ENCODE measurements at places on chromosomes 1 and 21.

DNA sequence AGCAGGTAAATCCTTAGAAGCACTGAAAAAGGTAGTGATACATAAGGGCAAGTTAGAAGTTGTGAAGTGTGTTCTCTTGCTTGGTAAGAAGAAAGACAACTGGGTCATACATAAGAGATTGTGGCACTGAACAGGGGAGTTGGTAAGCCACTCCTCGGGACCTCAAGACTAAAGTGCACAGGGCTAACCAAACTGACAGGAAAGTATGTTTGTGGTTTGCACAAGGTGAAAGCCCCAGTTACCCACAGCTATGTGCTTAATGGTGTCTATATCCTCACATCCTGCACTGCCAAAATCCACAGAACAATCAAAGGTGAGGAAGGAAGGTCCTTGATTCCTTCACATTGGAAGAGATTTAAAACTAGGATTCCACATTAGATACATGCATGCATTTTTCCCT, 276.5 kb downstream of the DNM3 start:
- H3K36me3 ChIP-seq: no peaks in the 10 kb centered on the region
- DNase-seq: no peak
- no peaks in the 10 kb centered on the region for H3K27me3 ChIP-seq
- H3K4me3 ChIP-seq: no peak overlapping the region

- peaks cover 64% of the 10 kb centered on the region for H3K27me3 ChIP-seq
- H3K4me1 ChIP-seq: peaks cover 8% of the 10 kb centered on the region
- no peak for DNase-seq
- H3K4me3 ChIP-seq: no peak overlapping the region
- no peaks in the 10 kb centered on the region for H3K36me3 ChIP-seq
Measured at GRCh38 chr1:21647431-21648351, 21.5 kb downstream of the RAP1GAP start.

- H3K27me3 ChIP-seq: no peaks in the 10 kb centered on the region
- no peak for DNase-seq
- peaks cover 10% of the 10 kb centered on the region for H3K4me1 ChIP-seq
- no peaks in the 10 kb centered on the region for H3K36me3 ChIP-seq
- peak overlapping the region; percentile 53 for H3K27ac ChIP-seq
- H3K4me3 ChIP-seq: no peak overlapping the region
Measured at GRCh38 chr21:28148400-28149064, 844.1 kb downstream of the LTN1 start.

GRCh38 chr1:67729872-67730271, 44.9 kb downstream of the GADD45A start:
- H3K27ac ChIP-seq: no peak overlapping the region
- H3K36me3 ChIP-seq: no peaks in the 10 kb centered on the region
- no peaks in the 10 kb centered on the region for H3K27me3 ChIP-seq

GRCh38 chr1:162236201-162236600, 140.5 kb downstream of the SPATA46 start:
- no peaks in the 10 kb centered on the region for H3K27me3 ChIP-seq
- no peak for DNase-seq
- H3K4me1 ChIP-seq: peaks cover 11% of the 10 kb centered on the region
- H3K27ac ChIP-seq: no peak overlapping the region

DNA sequence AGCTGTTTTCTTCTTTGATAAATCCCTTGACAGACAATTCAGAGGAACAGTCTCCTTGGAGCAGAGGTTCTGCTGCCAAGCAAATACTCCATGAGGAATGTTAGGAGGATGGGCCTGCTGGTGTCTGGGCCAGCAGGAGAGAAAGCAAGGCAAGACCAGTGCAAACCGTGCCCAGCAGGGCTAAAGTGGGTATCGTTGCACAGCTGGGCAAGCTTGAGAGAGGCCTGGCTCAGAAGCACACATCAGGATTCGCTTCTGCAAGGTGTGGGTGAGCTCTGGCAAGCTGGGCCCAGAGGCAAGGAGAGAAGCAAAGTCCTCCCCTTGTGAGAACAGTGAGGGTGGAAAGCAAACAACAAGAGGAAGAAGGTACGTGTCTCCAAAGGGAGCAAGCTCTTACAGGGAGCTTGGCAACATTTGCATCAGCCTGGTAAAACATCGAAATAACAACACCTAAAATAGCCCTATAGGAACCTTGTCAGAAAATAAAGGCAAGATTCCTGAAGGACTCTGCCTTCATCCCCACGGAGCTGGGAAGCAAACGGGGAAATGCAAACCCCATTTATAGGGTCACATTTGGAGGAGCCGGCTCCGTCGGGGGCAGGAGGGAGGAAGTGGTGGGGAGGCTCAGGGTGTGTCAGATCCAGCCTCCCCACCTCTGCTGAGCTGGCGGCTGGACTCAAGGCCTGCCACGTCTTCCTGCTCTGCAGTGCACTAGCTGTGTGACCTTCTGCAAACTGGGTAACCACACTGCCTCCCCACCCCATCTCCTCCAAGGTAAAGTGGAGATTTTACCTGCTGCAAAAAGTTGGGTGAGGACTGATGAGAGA, 62.3 kb upstream of the HIVEP3 start:
- no peak overlapping the region for H3K27ac ChIP-seq
- H3K4me3 ChIP-seq: no peak overlapping the region
- H3K4me1 ChIP-seq: peaks cover 8% of the 10 kb centered on the region

DNA sequence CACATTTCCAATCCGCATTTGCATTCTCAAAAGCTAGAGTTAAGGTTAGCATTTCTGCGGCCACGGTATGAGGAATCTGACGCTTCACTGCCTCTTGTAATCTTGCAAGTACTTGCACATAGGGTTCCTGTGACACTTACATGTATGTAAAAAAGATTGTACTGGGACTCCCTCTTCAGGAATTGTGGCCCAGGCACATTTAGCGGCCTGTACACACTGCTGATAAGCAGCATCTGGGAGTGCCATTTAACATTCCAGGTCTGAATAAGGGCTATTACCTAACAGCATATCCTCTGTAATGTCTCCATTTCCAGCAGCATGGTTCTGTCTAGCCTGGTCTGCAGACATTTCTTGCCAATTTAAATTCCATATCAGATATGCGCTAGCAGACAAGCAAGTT, 75.7 kb downstream of the AXDND1 start:
- no peak overlapping the region for H3K4me3 ChIP-seq
- H3K4me1 ChIP-seq: no peaks in the 10 kb centered on the region
- H3K36me3 ChIP-seq: no peaks in the 10 kb centered on the region
- H3K27me3 ChIP-seq: peaks cover 3% of the 10 kb centered on the region
- no peak for DNase-seq

DNA sequence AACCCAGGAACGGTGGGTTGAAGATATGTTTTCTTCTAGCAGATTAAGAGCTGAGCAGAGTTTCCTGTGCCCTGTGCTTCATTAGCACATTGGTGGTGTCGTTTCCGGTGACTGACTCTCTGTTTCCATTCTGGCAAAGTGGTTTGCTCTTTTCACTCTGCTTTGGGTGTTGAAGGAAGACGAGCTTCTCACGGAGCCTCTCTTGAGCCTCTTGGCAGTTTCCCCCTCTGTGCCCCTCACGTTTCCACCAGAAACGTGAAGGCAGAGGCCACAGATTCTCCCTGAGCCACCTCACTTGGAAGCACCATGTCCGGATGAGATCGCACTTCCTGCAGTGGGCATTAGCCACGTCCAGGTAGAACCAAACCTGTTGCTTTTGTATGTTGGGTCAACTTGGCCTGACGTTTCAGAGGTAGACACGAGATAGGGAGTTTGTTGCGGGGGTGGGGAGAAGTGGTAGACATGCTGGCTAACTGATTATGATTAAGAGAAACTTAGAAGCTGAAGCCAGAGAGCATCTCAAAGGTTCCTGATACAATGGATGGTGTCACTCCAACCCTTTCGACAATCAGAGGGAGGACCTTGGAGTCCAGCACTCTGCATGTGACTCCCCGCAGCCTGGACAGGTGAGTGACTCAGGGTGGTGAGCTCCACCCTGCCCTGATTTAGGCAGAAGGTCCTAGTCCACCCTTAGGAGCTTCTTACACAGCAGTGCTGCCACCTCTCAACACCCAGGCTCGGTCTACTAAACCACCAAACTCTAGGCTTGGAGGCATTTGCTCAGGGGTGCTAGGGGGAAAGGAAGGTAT, at the start of gene LAX1:
TSS of gene LAX1 (plus strand) at position 155 of the 809 bp plus-strand sequence. CDS start at position 538, 383 bp downstream.
- no peaks in the 10 kb centered on the region for H3K27me3 ChIP-seq
- peaks cover 4% of the 10 kb centered on the region for H3K4me1 ChIP-seq
- H3K4me3 ChIP-seq: no peak within 1 kb of the TSS

- no peaks in the 10 kb centered on the region for H3K27me3 ChIP-seq
- no peak for DNase-seq
- H3K4me1 ChIP-seq: peaks cover 16% of the 10 kb centered on the region
- no peak overlapping the region for H3K4me3 ChIP-seq
- H3K36me3 ChIP-seq: no peaks in the 10 kb centered on the region
Measured at GRCh38 chr1:192787914-192788585, 20.8 kb upstream of the RGS2 start.

DNA sequence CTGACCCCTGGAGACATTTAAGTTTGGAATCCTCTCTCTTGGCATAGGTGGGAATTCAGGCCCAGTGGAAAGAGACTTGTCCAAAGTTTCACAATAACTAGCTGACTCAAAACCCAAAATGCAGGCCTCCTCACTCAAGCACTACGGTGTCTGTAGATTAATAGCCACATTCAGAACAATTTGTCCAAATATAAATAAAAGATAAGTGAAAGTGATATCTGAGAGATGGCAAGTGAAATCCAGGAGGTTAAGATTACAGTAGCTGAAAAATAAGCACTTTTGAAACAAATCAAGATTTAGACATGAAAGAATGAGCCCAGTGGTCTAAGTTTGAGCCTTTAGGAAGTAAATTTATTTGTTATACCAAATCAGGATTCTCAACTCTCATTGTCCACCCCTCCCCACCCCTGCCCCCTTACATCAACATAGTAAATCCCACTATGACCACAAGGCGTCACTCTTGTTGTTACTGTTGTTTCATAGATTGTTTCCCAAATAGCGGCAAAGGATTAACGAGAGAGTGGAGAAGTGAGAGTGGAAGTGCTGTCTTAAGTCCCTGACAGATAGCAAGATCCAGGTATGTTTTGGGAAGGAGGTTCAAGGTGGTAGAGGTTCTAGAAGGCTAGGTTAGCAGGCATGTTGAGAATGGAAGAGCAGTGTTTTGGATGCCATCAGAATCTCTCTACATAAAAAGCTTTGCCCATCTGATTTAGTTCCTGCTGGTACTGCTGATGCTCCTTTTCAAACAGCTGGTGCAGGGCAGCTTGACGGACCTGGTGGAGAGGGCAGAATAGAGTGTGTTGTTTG, 7.1 kb upstream of the TPM3 start:
- no peaks in the 10 kb centered on the region for H3K36me3 ChIP-seq
- H3K4me1 ChIP-seq: peaks cover 5% of the 10 kb centered on the region
- no peaks in the 10 kb centered on the region for H3K27me3 ChIP-seq
- H3K27ac ChIP-seq: no peak overlapping the region
- DNase-seq: no peak
- H3K4me3 ChIP-seq: no peak overlapping the region

DNA sequence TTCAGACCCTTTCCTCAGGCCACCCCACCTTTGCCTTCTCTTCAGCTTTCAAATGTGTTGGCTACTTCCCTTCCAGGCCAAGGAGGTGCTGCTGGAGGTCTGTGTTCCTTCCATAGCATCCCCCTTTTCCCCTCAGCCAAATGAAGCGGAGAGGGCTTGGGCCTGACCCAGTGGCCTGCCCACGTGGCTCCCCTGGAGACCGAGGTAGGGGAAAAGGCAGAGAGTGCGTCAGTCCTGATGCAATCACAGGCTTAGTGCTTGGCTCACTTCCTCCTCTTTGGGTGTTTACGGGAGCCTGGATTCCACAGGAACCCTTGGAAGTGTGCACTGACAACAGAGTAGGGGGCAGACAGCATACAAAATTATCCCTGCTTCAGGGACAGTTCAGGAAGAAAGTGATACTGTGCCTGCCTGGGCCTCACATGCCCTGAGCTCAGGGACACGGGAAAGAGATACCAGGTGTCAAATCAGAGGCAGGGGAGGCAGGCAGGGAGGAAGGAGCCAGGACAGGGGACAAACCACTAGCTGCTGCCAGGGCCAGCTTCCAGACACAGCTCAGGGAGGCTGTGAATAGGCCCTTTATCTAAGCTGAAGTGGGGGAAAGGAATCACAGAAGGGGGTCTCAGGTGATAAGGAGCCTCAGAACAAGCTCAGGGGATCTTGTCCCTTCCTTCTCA, 16.6 kb upstream of the PTP4A2 start:
- H3K4me3 ChIP-seq: peak overlapping the region; percentile 1
- H3K27ac ChIP-seq: peak overlapping the region; percentile 95
- H3K4me1 ChIP-seq: peaks cover 67% of the 10 kb centered on the region
- no peaks in the 10 kb centered on the region for H3K36me3 ChIP-seq

DNA sequence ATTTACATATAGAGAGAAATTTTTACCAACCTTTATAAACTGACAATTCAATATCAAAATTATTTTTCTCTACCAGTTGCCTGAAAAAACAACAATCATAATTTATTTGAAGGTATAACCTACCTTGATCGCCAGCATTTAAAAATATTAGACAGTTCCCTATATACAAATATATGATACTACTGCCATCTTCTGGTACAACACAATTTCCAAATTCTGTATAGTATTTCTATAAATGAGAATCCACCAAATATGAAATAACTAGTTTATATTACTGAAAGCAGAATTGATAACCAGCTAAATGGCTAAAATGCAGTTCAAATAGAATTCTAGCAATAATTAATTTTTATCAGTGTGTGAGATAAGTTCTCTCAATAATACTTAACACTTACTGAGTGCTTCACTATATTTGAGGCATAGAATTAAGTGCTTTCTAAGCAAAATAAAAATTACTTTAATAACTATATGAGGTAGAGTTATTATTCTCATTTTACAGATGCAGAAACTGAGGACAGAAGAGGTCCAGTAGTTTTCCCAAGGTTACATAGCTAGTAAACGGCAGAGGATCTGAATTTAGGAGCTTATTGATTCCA, 75.6 kb downstream of the PIGK start:
- H3K4me3 ChIP-seq: no peak overlapping the region
- no peaks in the 10 kb centered on the region for H3K4me1 ChIP-seq
- H3K27me3 ChIP-seq: no peaks in the 10 kb centered on the region

DNA sequence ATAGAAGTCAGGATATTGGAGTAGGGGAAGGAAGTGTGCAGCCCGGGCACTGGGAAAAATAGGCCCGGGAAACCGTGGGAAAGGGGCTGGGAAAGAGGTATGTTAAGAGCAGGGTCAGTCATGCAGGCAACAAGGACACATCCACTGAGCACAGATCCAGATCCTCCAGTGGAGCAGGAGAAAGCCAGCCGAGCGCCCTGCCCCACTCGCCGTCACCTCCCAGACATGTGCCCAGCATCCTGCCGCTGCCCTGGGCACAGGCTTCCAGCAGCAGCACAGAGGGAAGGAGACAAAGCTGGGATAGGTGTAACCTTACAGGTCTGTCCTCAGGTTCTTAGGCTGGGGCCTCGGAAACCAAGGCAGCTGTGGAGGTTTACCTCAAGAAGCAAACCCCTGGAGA, 64.2 kb downstream of the FAM163A start:
- no peaks in the 10 kb centered on the region for H3K4me1 ChIP-seq
- DNase-seq: no peak
- no peak overlapping the region for H3K4me3 ChIP-seq
- peaks cover 24% of the 10 kb centered on the region for H3K27me3 ChIP-seq
- no peak overlapping the region for H3K27ac ChIP-seq

- H3K36me3 ChIP-seq: no peaks in the 10 kb centered on the region
- H3K27ac ChIP-seq: no peak overlapping the region
- H3K27me3 ChIP-seq: no peaks in the 10 kb centered on the region
- DNase-seq: no peak
- H3K4me3 ChIP-seq: no peak overlapping the region
Measured at GRCh38 chr1:163771637-163772036, 449.9 kb downstream of the NUF2 start.

Data from left ventricle myocardium inferior (tissue), 1 donor.